ENCODE measurements at places on chromosomes 7 and 10.

DNA sequence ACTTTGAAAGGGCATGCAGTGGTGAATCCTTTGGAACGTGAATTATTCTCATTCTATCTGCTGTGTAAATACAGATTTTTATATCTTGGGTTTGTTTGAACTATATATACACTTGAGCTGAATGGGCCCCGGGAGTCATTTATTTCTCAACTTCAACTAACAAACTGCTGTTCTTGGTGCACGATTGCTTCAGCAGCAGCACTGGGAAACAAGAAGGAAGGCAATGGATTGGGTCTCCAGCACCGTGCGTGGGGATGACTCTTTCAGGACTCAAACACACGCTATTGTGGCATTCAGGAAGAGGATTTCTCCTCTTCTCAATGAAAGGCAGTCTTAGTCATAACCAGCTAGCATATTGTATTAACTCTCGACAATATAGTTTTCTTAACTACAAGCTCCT lies 226.0 kb upstream of the NFE2L3 start:
- DNase-seq = no peak

GRCh38 chr10:569961-570627 lies 119.4 kb downstream of the DIP2C start:
- DNase-seq = no peak

DNA sequence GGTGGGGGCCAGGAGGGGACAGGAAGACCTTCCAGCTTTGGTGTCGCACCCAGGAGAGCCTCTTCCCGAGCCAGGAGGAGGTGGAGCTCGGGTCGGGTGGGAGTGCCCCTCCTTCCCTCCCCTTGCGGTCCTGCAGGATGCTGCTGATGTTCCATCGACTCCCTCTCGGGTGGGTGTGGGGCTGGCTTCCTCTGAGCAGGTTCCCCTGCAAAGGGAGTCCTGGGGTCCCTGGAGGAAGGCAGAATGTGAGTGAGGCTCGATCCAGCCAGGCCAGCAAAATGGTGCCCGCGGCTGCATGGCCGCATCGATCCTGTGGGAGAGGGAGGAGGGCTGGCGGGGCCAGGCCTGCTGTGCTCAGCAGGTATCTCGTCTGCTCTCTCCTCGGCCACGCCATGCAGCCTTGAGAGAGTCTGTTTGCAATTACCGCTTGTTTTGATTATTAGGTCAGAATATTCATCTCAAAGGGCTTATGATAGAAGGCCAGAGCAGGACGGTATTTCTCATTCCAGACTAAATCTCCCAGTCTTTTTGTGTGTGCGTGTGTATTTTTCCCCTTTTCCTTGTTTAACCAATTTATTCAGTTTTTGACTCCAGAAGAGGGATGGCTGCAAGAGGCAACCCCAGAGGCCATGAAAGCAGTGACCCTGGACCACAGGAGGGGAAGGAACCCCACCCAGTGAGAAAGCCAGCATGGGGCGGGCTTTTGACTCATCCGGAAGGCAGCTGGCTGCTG lies 137.3 kb upstream of the ZMIZ1 start:
- DNase-seq = no peak

DNA sequence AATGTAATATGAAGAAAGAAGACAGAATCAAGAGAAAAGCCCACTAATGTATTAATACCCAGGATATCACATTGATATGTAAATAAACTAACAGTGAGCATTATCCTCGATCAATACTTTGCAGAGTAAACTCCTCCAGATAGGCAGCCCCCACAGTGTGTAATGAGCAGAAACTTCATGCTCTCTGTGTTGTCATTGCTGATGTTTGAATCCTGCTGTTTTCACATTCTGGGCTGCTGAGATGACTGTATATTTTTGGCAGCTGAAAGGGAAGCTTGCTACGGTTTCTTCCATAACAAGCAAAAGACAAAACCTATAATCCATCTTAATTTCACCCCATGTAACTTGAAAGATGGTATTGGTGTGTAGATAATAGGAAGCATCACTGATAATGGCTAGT lies 15.3 kb upstream of the THSD7A start:
- DNase-seq = no peak

DNA sequence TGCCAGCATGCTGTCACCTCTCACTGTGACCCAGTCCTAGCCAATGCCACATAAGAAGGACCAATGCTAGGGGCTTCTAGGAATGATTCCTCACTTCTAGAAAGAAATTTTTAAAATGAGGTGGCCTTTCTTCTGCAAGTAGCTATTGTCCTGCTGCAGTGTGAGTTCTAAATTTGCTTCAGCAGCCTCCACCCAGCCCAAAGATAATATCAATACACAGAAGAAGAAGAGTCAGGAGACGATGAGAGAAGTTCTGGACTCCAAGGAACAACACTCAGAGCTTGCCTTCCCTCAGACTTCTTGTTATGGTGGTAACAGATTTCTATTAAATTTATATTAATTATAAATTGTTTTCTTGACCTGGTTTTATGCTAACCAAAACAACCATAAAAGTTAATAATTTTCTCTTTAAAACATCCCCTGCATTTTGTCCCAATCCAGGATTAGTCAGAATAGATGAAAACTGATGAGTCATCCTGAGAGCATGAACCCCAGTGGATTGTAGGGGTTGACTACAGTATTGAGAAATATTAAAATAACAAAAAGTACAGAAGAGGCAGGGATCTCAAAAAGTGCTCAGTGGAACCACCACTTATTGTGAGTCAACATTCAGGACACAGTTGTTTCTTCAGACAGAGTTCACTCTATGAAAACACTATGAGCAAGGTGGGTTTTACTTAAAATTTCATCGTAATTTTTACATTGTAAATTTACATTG lies 29.6 kb upstream of the AKR1C2 start:
- DNase-seq = no peak

DNA sequence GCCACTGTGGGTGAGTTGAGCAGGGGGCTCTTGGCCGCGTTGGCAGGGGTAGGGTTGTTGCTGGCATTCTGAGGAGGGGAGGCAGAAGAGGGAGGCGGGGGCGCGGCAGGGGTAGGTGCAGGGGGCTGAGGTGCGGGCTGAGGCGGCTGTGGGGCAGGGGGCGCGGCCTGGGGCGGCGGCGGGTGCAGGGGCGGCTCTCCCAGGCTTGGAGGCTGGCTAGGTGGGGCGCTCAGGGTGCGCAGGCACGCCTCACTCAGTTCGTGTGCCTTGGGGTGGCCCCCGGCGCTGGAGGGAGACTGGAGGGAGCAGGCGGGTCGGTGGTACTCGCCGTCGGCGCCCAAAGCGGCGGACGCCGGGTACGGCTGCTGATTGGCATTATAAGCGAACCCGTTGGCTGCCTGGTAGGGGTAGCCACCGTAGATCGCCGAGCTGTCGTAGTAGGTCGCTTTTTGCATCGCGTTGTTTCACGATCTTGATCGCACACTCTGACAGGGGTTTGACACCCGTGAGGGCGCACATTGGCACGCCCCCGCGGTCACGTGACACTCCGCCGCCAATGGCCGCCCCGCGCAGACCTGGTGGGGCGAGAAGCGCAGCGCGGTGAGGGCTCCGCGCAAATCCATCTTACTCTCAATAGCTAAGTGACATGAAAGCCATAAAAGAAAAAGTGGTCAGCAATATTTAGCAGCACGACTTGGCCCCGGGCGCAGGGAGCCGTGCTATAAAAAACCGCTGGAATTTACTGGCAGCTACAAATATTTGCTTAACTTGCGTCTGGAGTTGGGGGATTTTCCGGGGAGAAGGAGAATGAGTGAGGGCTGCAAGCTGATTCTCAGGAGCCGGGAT lies 7.9 kb upstream of the HOXA2 start:
- DNase-seq = no peak

DNA sequence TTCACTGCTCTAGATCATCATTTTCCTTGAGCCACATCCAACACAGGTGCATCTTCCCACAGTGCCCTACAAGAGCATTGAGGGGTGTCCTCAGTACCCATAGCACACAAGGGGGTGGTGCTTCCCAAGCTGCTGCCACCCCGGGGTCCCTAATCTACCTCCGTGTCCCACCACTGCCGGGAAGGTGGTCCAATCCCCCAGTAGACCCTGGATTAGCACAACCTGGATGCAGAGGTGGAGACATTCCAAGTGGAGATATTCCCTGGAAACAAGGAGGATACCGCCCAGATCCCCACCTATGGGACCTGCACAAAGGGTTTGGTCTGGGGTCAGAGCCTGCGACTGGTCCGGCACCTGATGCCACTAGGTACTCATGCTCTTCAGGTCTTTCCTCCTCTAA lies 284.8 kb upstream of the PPP2R2D start:
- DNase-seq = no peak

DNA sequence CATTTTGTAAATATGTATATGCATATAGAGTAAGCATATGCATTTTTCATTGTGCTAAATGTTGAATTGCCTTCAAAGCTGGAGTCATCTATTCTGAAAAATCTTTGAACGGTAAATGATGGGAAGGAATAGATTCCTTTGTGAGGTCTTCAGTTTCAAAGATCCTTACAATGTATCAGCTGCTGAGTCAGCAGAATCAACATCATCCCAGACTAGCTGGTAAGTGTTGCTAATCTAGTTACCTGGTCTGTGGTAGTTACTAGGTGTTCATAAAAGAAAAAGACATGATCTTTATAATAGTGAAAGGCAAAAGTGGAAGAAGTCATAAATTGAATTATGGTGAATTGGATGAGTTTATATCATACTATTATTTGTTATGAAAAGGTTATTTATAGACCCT lies 10.6 kb upstream of the STAM start:
- no peak for DNase-seq

DNA sequence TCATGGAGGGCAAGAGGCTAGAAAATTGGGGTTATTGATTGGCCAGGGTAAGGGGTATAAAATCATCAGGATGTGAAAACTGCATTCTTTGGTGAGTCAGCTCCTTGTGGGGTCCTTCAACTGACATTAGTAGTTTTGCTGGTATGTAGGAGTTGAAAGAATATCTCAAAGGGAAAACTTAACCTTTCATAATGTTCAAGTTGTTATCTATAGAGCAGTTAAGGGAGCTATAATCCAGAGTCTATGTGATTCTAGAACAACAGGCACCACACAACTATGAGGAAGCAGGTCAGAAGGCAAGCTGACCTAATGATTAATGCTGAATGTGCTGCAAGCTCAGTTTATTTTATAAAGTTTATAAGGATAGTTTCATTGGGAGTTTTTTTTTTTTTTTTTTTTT lies 13.7 kb downstream of the PRPS1L1 start:
- no peak for DNase-seq

DNA sequence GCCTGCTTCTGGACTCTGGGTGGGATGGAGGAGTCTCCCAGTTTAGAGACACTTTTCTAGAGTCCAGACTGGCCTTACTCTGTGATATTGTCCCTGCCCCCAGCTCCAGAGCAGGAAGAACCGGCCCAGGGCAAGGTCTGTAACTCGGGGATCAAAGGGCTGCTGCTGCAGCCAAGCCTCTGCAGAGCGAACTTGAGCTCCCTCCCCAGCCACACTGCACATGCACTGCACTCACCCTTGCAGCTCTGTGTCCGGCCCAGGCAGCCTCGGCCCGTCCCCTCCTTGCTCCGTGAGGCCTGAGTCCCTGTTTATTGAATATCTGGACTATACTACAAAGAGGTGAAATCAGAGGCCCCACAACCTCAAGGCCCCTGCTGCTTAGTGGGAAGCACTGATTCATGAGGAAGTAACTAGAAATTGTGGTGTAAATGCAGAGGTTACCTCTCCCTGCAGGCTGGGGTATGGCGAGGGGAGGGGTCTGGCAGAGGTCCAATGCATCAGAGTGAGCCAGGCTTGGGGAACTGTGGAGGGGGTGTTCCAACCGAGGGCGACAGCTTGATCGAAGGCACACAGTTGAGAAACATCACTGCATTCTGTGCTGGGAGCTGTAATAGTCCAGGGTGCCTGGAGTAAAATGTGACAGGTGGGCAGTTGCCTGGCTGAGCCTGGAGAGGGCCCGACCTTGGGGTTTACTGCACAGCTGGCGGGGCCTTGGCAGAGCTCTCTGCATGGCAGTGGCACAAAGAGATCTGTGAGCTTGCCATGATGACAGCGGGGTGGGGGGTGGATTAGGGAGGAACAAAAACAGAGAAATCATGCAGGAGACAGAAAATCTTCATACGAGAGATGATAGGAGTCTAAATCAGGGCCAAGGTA lies 49.1 kb downstream of the AOC1 start:
- no peak for DNase-seq

GRCh38 chr10:69407621-69408301 lies 9.0 kb downstream of the TACR2 start:
- no peak for DNase-seq

- DNase-seq = no peak
Observed at GRCh38 chr7:28479507-28479947, 67.2 kb downstream of the CREB5 start.

DNA sequence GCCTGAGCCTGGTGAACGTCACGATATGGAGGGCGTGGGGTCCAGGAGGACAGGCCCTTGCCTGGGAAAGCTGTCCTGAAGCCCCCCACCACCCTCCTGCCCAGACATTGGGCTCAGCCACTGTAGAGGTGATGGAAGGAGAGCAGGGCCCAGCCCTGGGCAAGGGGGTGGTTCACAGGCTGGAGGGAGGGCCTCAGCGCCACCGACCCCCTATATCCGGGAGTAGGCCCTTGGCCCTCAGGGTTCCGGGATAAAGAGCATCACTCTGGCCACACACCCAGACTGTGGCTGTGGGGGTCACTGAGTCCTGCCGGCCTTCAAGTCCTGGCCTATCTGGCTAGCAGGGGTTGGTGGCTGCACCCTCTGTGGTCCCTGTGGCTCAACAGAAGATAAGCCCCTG lies 55.3 kb upstream of the GTF2IRD1 start:
- no peak for DNase-seq

DNA sequence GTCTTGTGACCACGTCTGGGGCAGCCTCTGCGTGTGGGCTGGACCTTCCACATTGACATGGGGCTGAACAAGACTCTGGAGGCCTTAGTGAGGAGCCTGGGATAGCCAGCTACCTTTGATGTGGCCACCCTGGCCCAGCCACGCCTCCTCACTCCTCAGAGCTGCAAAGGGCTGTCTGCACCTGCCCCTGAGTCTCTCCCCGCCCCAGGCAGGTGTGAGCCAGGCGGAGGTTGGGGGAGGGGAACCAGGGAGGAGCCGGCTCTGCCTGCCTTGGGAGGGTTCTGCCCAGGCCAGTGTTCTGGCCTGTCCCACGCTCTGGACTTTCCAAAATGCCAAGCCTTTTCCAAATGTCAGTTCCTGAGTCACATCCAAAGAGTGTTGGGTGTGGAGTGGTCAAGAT lies 72.2 kb downstream of the GTF2IRD1 start:
- DNase-seq = no peak

DNA sequence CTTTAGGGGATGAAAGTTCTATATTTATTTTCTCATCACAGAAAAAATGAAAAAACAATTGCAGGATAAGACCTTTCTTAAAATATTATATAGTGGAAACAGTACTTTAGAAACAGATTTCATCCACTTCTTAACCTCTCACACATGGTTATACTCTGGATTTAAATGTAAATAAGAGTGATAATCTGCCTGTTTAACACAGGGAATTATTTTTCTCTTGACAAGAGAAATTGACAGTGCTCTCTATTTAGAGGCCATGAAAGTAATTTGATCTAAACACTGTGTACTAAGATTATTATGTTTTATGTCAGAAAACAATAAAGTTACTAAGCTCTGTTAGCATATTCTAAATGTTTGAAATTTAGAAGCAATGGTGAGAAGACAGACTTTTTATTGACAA lies 88.4 kb downstream of the PHF14 start:
- no peak for DNase-seq

DNA sequence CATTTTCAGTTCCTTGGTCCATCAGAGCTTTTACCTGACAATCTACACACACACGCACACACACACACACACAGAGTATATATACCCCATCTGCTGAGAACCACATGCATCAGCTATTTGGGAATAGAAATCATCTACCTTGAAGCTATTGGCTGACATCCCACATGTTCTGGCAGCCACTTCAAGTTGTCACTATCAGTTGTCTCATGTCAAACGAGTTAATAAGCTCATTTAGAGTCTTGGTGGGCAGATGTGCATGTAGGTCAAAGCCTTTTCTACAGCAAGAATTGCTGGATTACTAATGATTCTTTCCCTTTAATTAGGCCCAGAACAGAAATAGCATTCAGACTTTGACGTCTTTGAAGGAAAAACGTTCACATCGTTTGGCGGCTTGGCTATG lies 36.8 kb downstream of the COL28A1 start:
- no peak for DNase-seq

Measured in T-helper 17 cell (primary cell).